ENCODE measurements at places on chromosomes 7 and 10. TPM values are rescaled to one million over a fixed set of nuclear protein-coding genes. Genes with fewer than 3 reads are reported as not detected.

DNA sequence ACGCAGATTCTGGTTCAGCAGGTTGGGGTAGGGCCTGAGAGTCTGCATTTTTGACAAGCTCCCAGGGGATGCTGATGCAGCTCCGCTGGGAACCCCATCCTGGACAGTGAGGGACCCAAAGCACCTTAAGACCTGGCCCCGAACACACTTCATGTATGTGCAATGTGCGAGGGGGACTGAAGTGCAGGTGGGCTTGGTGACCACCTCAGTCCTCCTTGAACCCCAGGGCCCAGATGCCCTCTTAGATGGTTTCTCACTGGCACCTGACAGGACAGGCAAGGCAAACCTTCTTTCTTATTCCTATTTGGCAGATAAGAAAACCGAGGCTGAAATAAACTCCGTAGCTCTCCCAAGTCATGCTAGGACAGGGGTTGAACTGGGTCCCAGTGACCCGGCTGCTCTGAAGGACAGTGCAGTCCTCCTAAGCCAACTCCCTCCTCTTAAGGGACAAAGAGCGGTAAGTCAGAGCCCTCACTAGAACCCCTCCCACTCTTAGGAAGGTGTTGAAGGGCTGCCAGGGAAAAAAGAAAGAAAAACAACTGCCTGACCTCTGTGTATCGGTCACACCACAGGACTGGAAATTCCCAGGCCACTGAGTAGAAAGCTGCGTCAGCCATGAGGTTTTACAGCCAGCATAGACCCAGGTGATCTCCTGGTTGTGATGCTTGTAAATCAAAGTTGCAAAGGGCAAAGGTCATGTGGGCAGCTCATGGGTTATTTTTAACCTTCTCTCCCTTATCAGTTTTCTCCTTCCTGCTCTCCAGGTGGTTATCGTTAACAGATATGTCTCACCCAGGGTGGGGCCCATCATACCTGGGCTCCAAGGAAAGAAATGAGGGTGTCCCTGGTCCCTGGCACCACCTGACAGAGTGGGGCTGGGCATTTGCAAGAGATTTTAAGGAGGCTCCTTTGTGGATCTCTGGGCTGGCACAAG is 90.9 kb upstream of the SMNDC1 start:
- DNase-seq = no peak

DNA sequence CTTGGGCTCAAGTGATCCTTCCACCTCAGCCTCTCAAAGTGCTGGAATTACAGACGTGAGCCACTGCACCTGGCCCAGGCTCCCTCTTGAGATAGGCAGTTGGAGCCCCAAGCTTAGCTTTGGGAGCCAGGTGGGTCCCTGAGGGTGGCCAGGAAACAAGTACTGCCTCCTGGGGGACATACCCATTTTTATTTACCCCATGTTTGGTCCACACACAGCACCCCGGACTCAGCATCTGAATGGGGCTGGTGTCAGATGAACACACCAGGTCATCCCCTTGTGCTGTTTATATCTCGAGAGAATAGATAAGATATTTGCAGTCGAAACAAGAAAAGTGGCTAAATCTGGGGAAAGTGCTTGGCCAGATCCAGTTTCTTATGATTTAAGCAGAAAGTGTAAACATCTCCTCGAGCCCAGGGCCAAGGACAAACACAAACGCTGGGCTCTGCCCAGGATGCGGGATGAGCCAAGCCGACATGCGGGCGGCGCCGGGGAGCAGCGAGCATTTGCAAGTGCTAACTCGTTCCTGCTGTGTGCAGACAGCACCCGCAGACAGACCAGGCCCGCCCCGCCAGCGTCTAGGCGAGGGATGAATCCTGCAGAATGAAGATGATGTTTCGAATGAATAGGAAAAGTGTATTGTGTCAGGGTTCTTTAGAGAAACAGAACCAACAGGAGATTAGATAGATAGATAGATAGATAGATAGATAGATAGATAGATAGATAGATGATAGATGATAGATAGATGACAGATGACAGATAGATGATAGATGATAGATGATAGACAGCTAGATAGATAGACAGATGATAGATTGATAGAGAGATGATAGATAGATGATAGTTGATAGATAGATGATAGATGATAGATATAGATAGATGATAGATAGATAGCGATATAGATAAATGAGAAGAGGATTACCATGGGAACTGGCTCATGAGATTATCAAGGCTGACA is 44.4 kb upstream of the OCM2 start:
- no peak for DNase-seq

GRCh38 chr10:22560096-22560912 is 154.1 kb downstream of the PIP4K2A start:
- DNase-seq = no peak

DNA sequence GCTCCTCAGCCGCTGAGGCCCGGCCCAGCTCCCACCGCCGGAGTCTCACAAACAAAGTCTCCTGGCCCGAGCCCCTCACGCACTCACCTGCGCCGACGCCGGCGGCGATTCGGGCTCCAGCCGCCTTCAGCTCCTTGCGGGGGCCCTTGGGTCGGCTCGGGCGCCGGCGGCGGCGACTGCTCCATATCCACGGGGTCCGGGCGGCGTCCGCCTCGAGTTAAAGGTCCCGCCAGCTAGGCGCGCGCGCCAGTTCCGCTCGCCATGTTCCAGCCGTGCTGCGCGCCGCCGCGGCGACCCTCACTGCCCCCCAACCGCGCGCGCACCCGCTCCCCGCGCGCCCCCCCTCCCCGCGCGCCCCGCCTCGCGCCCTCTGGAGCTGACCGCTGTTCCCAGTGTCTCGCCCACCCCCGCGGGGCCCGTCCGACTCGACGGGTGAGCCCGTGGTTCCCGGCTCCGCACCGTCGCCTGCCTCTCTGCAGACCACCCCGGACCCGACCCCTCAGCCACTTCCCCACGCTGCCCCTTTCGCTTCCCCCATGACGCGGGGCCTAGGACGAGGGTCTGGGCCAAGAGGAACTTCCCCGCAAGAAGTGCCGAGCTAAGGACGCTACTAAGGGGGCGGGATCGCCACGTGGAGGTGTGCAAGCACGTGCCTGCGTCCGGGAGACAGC is 396.1 kb downstream of the ZNF33B start:
- no peak for DNase-seq

GRCh38 chr7:92158660-92159575 is 20.0 kb downstream of the LRRD1 start:
- no peak for DNase-seq

DNA sequence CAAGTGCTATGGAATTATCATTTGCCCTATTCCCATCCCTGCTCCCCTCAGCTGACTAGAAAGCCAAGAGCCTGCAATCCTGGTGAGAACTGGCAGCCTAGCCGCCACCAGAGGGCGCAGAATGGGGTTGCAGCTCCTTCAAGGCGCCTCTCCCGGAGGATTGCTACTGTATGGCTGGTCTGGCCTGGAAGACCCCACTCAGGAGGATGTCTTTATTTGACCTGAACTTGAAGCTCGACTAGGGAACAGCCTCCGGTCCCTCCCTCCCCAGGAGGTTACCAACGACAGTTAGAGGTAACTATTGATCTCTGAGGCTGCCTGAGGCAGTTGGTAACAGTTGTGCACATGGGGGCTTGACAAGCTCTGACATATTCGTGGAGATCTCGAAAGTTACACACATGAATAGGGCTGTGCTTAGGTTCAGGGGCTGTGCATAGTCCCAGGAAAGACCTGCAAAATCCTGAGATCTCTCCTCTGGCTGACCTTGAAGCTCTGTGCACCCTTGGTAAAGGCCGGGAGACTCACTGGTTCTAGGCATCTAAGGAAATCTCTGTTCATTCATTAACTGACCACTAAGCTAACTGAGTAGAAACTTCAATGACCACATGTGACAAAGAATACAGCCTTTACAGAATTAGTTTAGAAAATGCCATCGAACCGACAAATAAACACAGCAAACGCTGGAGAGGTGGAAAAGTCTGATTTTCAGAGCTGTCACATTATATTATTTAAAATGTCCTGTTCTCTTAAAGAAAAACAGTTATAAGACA is 65.7 kb downstream of the TSPAN12 start:
- peak; percentile 91 for DNase-seq

DNA sequence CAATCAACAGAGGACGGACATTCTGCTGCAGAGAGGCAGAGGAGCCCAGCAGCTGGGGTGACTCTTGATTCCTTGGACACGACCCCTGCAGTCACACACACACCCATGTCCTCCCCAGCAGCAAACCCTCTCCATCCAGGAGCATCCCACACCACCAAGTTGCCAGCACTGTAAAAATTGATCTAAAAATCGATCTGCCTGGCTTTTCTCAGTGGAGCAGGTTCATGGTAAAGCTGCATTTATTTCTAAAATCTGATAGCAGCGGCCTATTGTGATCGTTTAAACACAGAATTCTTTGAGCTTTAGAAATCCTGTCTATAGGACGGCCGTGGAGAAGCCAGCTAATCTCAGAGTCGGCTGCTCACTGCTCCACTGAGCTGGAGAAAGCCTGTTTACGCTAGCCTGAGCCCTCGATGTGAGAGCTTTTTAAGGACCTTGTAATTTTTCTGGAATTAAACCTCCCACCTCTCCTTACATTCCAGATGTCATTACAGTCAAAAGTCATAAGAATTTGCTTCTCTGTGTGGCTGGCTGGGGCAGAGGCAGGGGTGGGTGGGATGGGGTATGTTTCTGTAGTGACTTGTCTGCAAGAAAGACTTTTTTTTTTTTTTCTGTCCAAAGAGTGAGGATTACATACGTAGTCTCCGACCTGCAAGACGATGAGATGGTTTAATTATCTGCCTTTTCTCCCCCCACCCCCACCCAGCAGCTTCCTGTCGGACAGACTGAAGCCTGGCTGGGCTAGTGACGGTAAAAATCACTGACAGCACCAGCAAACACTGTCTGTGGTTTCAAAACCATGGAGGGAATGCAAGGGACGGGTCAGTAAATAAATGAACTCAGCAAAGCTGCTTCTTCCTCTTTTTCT is 31.6 kb downstream of the TRIM8 start:
- no peak for DNase-seq

DNA sequence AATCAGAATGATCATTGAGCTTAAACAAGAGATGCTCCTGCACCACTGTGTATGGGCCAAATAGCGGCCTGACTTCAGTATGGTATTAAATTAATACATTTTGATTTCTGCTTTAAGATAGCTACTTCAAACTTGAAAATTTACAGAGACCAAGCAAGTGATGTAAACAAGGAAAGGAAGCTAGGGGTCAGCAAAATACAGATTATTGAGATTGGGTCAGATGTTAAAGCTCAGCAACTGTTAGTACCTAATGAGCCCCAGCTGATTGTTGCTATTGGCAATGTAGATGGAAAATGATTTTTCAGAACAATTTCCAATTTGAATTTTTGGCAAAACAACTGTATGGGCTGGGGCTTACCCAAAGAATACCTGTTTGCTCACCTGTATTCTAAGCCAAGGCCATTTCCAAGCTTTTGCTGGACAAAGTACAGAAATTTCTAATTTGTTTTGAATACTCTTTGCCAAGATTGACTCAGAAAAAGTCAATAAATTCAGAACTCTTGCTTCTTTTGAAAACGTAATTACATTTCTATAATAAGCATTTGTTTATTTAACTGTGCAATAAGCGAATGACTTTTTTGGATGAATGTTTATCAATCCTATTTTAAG is 23.0 kb upstream of the DLD start:
- DNase-seq = no peak

- DNase-seq = peak; percentile 91
Observed at GRCh38 chr10:47165711-47166404, 134.1 kb upstream of the GDF10 start.

- no peak for DNase-seq
Observed at GRCh38 chr10:88467835-88468485, 115.2 kb downstream of the RNLS start.

GRCh38 chr10:86035791-86036543 is 330.6 kb downstream of the GRID1 start:
- no peak for DNase-seq

GRCh38 chr7:122803323-122803722 is 82.9 kb downstream of the CADPS2 start:
- no peak for DNase-seq

DNA sequence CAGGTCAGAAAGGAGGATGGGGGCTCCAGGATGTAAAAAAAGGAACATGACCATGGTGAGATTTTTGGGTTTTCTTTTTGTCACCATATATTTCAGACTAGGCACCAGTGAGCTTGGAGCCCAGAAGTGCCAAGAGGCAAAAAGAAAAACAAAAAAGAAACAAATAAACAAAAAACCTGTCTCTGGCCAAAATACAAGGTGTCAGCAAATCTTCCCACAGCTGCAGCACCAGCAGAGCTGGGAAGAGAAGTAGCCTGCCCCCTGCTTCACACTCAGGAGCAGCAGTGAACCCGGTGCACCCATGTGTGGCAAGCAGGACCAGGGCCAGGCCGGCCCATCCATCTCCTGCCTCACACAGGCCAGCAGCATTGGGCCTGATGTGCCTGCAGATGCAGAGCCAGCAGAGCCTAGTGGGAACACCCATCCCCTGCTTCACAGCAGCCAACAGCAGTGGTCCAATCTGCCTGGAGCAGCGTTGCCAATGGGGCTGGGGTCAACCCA is 34.7 kb upstream of the C10orf71 start:
- no peak for DNase-seq

- no peak for DNase-seq
Observed at GRCh38 chr7:35617041-35617440, 77.9 kb downstream of the HERPUD2 start.

DNA sequence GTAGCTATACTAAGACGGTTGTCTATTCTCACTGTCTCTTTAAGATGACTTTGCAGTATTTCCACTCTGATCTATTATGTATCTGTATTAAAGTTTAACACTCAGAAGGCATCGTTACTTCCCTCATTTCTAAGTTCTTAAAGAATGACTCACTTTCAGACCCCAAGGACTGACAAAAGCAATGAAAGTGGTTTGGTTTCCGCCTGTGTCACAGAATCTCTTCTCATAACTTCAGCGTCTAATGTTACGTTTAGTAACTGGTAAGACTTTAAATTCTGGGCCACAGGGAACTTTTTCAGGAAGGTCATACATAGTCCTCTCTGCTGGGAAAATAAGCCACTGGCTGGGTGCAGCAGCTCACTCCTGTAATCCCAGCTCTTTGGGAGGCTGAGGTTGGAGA is 892.0 kb upstream of the AUTS2 start:
- DNase-seq = no peak

The SLC18A3 gene
- not detected for total RNA-seq

The MCM10 gene
- total RNA-seq = 0.76 TPM

The SORBS1 gene
- 1,390 TPM for total RNA-seq

The ZNF487 gene
- total RNA-seq = 6.5 TPM

The SUGCT gene
- total RNA-seq = 16.2 TPM

The FOXI2 gene
- total RNA-seq = 0.14 TPM

The TYW1B gene
- 1.6 TPM for total RNA-seq

The SPRN gene
- 0.14 TPM for total RNA-seq

The INTS15 gene
- 16.0 TPM for total RNA-seq

All from posterior vena cava (tissue), 2 donors.